Cerebellar cortex (tissue), 1 donor: ENCODE measurements at places on chromosomes 2 and 18.
A peak's percentile ranks its signal among the peaks of the same experiment; 100 is the strongest.

- DNase-seq = no peak
These were observed 300.8 kb downstream of the CNTNAP5 start for GRCh38 chr2:124325667-124326440.

DNA sequence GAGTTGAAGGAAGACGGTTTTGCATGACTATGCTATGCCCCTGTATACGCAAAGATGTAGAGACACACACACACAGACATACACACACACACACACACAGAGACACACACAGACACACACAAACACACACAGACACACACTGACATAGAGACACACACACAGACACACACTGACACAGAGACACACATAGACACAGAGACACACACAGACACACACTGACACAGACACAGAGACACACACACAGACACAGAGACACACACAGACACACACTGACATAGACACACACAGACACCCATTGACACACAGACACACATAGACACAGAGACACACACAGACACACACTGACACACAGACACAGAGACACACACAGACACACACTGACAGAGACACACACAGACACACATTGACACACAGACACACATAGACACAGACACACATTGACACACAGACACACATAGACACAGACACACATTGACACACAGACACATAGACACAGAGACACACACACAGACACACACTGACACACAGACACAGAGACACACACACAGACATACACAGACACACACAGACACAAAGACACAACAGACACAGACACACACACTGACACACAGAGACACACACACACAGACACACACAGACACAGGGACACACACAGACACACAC is 121.3 kb downstream of the BCL2 start:
- DNase-seq = no peak

DNA sequence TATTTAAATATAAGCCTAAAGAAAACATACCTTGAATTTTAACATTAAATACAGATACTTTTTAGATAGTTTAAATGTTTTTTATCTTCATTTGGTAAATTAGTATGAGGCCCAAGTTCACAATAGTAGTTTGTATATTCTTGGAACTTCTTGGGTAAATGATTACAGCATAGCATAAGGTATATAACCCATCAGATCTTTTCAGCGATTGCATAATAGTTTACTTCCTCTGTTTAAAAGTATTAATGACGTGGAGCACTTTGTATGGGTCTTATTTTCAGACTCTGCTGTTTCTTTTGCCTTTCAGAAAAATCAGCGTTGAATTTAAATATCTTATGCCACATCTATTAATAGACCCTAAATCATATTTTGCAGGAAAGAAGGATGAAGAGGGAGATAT is 60.2 kb downstream of the CHRNA1 start:
- no peak for DNase-seq

DNA sequence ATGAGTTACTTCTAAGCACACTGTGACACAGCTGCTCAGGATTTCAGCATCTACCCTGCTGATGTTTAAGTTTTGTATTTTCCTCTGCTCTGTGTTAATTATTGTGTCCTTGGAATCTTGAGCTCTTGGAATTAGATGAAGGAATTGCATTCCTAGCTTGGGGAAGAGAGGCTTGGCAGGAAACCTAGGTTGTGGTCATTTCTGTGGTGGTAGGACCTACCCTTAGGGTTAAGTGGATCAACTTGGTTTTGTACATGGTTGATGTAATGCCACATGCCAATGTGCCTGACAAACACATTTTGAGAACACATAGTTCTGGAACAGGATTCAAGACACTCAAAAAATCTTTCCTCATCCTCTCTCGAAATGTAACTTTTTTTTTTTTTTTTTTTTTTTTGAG is 264.5 kb upstream of the MEX3C start:
- no peak for DNase-seq

GRCh38 chr2:100252811-100253698 is 69.2 kb downstream of the LONRF2 start:
- peak; percentile 85 for DNase-seq

GRCh38 chr2:191311-192190 is 72.3 kb downstream of the SH3YL1 start:
- no peak for DNase-seq

GRCh38 chr18:61595615-61596251 is 262.5 kb downstream of the CDH20 start:
- no peak for DNase-seq

DNA sequence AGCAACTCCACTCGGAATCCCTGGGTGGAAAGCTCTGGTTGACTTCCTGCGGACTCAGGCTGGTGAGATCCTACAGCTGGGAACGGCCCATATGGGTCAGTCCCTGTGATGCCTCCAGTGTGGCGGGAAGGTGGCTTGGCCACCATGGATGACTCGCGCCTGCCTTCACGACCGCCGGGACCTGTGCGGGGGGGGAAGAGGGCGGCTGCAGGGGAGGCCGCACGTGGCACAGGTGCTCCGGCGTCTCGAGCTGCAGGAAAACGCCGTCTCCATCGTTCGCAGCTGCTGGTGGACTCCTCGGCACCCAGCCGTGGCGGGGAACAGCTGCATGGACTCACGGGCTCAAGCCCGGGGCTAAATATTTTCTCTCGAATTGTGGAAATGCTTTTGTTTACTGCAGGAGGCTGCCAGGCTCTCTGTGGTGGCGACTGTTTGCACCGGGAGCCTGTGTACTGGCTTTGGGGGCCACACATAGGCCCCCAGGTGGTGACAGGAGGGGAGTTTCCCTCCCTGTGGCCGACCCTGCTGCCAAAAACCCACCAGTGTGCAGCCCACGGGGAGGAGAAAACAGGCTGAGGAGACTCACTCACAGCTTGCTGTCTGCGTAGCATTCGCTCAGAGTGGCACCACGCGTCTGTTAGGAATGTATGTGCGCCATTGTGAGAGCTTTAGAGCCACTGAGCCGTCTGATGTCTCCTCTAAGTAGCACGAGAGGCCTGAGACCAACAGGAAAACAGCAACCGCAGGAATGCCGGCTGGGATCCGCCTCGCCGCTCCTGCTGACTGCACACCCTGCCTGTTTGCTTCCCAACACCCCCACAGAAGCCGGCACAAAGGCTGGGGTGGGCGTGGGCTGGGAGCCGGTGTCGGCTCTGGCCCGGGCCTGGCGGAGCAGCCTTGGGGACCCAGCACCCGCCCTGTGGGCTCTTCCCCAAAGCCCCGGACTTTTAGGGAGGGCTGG is 89.2 kb downstream of the NFATC1 start:
- no peak for DNase-seq

GRCh38 chr18:63752636-63753035 is 22.6 kb upstream of the SERPINB7 start:
- no peak for DNase-seq

DNA sequence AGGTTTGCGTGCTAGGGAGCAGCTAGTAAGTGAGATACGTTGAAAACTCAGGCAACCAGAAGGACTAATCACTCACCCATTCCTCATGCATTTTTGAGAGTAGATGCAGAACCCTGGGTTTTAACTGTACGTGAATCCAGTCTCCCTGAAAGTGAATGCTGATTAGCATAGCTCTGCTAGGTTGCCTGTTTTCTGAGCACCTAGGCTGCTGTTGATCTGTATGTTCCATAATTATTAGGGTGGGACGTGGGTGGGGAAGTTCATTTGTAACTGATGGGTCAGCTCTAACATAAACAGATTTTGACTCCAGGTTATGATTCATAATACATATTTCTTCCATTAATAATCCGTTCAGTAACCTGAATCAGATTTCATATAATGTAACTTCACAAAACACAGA is 379.0 kb upstream of the FANCL start:
- DNase-seq = no peak

DNA sequence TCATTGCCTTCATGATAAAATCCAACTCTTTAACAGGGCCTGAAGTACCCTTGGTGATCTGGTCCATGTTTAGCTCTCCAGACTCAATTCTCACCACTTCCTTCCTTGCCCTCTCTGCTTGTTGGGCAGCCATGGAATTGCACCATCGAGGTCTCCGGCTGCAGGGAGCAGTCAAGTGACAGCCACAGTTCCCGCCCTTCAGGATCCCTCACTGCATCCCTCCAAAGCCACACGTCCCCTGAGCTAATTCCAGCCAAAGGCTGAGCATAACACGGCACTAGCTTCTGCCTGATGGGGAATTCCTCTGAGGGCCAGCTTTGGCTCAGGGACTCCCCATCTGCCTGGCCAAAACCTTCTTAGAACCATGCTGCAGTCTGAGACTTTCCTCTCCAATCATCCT is 47.4 kb upstream of the SLC1A4 start:
- no peak for DNase-seq

DNA sequence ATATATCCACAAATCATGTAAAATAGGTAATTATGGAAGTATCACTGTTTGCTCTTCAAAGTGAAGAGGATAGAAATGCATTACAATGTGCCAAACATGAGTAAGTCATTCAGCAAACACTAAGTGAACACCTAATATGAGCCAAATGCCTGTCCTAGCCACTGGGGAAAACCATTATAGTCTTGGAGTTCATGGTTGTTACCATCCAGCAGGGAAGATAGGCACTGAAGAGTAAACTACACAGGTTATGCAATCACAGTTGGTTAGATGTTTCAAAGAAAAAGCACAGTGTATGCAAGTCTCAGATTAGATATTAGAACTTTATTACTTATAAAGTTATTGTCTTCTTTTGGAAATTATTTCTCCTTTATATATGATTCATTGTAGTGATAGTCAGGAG is 3.9 kb upstream of the SERPINB2 start:
- no peak for DNase-seq

DNA sequence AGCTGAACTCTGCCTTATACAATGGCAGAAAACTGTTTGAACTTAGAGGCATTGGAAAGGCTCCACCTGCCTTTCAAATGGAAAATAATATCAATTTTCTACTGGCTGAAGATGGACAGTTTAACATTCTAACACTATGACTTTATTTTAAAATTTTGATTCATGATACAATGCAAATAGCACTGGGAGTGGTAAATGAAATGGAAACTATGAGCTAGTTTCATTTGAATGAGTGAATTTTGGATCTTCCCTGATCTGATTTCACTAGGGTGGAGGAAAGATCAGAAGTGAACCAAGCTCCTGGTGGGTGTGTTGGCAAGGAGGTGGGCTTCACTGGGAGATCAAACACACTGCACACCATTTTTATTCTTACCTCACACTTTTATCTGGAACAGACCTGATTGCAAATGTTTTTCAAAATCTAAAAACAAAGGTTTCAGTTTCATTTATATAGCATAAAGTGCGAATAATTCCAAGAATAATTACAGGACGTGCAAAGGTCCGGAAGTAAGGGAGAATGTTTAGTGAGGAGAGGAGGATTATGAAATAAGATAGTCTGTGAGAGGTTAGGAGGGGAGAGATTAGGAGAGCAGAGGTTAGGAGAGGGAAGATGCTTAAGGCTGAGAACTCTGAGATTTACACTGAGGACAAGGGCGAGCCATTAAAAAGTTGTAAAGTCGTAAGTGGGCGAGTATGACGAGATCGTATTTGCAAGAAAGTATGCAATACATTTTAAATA is 18.6 kb upstream of the MBP start:
- DNase-seq = no peak

GRCh38 chr2:216090369-216090786 is 8.7 kb downstream of the TMEM169 start:
- DNase-seq = no peak

DNA sequence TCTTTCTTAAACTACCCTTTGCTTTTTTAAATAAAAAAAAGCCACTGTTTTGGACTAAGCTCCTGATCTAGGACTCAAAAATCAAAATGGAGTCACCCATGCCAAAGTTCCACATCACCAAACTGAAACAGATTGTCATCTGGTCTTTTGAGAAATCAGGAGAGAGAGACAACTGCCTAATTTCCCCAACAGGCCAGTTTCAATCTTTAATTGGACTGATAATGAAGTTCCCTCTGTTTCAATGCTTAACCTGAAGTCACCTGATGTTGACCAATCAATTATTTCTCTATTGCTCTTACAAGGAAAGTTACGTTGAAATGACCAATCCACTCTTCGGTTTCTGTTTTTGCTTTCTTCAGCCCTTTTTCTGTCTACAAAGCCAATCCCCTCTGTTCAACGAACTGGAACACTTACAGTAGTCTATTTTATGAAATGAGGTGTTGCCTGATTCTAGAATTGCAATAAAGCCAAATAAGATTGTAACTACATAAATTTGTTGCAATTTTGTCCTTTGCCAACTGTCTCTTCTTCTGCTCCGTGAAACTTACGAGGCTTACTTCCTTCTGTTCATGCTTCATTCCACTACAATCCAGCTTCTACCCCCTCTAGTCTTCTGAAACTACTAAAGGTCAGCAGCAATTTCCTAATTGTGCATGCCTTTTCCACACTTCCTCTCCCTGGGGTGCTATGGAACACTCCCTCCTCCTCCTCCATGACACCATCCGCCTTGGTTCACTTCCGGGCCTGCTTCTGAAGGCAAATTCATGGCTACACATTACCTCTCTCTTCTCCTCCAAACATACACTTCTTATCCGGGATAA is 95.2 kb upstream of the CD302 start:
- DNase-seq = no peak

GRCh38 chr2:160332318-160332717 is 132.2 kb upstream of the ITGB6 start:
- DNase-seq = no peak

- DNase-seq = no peak
These were observed 120.6 kb upstream of the MYCN start for GRCh38 chr2:15819562-15820256.

DNA sequence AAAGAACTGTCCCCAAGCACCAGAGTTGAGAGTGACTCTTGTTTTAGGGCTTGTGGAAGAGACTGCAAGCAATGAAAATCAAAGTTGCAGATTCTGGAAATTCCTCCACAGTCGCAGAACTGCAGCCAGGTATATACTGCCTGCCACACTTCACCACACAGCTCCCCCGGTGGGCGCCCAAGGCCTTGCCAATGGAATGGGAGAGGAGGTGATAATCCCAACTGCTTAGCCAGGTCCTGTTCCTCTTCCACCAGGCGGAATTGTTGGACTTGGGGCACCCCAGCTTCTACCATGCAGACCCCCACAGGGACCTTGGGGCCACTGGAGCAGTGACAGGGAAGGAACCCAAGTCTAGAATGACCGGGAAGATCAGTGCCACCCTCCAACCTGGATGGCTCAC is 4.8 kb upstream of the PDIA6 start:
- peak; percentile 20 for DNase-seq

DNA sequence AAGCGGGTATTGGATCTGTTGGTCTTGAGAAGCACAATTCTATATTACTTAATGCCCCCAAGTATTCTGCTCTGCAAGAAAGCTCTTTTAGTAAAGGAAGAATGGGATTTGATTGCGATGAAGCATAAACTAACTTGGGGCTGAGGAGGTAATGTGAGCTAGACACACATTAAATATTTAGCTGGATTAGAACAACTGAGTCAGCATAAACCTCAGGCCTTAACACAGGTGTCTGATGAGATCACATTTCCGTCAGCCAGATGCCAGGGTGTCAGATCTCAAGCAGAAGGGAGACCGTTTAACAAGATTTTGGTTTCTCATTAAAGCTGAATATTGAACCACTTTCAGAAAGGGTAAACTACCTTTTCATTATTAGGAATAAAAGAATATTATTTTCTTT is 94.5 kb downstream of the GYPC start:
- no peak for DNase-seq

- DNase-seq = no peak
These were observed 249.0 kb downstream of the PID1 start for GRCh38 chr2:229022071-229022470.

GRCh38 chr2:54618646-54619565 is 104.6 kb upstream of the EML6 start:
- DNase-seq = no peak

GRCh38 chr2:20957788-20958525 is 85.9 kb downstream of the APOB start:
- peak; percentile 34 for DNase-seq
